ENCODE measurements at places on chromosomes 3 and 15.

GRCh38 chr15:87985451-87985850 lies 271.1 kb downstream of the NTRK3 start:
- no peak for DNase-seq

DNA sequence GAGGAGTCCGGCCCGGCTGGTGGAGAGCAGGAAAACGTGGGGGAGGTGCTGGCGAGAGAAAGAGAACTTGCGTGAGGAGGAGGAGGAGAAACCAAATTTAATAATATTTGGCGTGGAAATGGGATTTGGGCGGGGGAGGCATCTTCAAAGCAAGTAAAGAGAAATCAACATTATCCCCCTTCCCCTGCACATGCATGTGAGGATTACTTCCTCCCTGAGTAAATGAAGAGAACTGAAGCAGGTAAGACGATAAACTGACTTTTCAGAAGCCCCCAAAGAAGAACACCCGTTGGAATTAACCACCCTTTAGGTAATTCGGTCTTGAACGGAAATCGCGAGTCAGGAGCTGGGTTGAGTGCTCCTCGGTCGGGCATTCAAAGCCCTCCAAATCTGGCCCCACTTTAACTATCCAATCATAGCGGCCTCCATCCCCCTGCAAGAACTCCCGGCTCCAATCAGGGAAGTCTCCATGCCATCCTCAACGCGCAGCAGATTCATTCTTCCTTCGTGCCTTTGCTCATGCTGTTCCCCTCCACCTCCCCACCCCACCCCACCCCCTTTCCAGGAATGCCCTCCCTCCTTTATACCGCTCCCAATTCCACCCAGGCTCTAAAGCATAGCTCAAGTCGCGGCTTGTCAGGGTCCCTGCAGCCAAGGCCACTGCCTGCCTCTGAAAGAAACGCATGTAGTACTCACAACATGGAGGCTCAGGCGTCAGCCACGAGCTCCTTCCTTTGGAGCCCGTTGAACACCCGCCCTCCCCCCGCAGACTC lies 545 bp upstream of the RFX7 start:
- peak; percentile 34 for DNase-seq

DNA sequence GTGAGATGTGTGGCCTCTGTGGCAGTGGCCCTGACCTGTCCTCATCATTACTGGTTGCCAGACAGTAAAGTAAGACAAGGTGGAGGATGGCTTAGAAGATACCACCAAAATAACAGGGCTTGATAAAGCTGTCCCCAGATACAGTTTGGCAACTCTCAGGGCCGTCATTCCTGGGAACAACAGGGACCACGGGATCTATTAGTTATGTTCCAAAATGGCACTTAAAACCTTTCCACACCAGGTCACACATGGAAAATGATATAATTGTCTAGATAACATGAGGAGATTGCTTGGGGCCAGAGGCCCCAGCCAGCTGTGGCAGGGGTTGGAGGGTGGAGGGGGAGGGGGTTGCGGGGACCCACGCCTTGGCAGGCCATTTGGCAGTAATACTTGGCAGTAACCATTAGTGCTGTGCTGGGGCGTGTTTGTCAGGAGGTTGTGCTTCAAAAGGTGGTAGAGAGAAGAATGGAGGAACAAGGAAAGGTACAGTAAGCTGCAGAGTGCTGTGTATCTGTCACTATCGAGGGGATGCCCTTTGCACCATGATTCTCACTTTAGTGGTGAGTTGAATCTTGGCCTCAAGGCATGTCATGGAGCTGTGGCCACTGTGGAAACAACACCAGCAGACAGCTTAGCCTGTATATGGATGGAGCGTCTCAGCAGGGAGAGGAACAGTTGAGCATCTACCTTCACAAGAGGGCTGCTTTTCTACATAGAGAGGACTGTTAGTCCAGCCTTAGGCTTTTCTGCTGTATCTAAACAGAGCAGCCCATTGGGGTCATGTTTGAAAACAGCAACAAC lies 14.0 kb downstream of the PLCL2 start:
- DNase-seq = no peak

DNA sequence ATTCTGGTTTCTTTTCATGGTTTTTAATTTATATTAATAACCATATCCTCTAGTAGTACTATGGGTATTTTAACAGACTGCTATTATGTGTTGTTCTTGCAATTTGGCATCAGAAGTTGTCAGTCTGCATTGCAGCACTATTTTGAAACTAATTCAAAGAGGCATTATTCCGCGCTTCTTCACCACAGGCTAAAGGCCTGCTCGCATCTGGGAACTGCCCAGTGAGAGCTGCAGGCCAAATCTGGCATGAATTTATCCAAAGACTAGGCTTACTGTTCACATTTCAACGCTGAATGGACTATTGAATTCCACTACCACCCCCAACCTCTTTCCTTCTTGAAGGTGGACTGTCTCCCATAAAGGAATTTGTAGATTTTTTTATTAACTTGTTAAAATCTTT lies 310.4 kb upstream of the NR2F2 start:
- no peak for DNase-seq

DNA sequence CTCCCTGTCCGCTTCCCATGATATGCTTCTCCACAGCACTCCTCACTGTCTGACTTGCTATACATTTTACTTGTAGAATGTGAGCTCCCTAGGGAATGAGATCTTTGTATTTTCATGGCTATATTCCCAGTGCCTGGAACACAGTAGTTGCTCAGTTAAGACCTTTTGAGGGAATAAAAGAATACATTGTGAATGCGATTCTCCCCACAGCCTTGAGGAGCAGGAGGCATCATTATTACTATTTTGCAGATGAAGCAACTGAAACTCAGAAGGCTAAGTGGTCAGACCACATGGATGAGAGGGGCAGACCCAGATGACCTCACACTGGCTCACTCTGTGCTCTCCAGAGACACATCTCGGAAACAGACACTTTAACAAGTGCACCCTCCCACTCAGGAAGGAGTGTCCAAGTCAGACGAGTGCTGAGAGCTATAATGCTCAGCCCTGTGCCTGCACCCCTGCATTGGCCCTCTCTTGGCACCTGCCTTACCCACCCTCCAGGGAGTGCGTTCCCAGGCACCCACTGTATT lies 46.8 kb downstream of the SST start:
- no peak for DNase-seq

- no peak for DNase-seq
These were observed 30.8 kb upstream of the GOLGA6L9 start for GRCh38 chr15:82398785-82399184.

DNA sequence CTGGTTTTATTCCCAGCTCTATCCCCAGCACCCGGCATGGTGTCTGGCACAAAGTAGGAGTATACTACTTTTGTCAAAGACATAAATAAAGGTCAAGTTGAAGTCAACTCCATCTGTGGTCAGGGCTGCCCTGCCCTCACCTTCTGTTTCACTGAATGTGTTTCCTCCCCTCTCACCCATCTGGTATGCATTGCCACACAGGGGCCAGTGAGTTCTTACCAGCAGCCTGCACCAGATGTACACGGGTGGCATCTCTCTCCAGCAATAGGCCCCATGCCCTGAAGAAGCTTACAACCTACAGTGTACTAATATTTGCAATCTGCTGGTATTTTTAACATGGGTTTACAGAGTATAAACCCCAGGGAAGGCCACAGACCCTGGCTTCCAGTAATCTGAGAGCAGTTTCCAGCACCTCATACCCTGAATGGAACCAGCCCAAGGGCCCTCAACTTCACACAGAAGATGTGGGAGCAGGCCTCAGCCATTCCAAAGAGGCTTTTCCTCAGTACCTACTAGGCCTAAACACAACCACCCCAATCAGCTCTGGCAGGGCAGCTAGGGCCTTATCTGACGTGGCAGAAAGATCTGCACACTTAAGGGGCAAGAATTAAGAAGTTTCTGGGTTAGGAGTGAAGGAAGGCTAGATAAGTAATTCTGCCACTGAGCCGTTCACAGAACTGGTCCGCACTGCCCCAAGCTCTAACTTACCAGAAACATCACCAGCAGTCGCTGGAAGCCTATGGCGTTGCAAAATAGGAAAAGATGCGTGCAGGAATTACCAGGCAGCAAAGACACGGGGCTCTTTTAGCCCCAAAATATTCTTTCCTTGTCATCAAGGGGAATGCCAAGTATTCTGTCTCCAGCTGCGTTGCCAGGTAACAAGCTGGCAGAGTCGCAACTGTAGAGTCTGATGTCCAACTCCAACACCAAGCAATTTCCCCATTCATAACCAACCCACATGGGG lies 2.1 kb downstream of the IDH2 start:
- DNase-seq = no peak

- DNase-seq = no peak
These were observed 74.5 kb upstream of the ZPLD1 start for GRCh38 chr3:102360183-102360860.

- DNase-seq = no peak
These were observed 162.2 kb downstream of the NSMCE3 start for GRCh38 chr15:29107291-29107890.

- DNase-seq = no peak
These were observed 180.5 kb downstream of the TAFA4 start for GRCh38 chr3:68751888-68752287.

DNA sequence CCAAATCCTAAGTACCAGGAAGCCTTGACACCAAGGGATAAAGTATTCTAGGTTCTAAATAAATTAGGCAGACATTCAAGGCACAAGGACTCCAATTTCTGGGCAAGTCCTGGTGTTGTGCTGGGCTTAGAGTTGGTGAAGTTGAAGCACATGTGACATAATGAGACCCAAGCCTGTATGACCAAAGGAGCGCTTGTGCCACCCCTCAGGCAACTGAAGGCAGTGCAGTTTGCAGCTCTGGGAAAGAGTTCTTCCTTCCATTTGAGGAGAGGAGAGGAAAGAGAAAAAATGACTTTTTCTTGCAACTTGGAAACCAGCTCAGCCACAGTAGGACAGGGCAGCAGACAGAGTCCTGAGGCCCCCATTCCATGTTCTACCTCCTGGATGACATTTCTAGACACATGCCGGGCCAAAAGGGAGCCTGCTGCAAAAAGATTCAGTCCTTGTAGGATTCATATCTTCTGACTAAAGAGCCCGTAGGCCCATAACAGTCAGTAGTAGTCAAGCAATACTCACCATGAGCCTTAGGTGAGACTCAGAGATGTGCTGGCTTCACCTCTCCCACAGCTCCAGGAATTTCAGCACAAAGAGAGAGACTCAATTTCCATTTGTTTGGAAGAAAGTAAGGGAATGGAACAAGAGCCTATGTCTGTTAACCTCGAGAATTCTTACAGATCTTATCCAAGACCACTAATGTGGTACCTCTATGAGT lies 588.8 kb upstream of the BCHE start:
- DNase-seq = no peak

DNA sequence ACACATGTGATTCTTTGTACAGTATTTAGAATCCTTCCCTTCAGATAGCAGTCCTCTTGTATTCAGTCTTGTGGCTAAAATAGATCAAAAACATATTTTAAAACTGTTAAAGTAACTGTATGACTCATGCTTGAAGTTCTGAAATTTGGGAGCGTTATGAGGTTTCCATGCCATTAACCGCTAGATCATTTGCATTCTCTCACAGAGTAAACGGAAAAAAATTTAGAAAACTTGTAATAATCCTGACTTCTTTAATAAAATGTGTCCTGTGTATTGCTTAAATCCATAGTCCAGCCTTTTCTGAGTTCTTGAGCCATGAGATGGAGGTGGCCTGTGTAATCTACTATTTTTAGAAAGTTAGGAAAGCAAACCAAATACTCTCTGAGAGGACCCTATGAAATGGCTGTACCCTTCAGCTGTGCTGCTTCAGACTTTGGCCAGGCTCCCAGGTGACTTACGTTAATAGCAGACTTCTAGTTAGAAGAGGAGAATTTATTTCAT lies 33.8 kb downstream of the MBNL1 start:
- no peak for DNase-seq

DNA sequence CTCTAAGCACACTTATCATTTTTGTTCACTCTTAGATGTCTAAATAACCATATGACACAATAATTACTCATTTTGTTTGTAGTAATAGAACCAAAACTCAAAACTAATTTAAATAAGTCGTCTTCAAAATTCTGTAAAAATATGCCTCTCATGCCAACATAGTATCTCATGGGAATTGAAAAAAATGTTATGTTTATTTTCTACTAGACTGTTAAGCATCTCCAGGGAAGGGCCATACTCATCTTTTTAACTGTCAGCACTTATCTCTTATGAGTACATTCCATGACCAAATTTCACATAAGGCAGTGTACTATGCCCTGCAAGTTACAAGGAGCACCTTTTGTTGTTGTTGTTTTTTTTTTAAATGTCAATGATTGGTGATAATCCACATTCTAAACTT lies 18.3 kb upstream of the USF3 start:
- no peak for DNase-seq

DNA sequence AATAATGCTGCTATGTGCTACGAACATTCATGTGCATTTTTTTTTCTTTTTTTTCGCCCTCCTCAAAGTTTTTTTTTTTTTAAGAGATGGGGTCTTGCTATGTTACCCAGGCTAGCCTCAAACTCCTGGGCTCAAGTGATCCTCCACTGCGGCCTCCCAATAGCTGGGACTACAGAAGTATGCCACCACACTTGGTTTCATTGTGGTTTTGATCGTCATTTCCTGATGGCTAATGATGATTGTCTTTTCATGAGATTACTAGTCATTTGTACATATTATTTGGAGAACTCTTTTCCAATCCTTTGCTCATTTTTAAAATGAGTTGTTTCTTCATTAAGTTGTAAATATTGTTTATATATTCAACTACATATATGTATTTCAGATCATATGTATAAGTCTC lies 48.8 kb downstream of the FBXO22 start:
- no peak for DNase-seq

DNA sequence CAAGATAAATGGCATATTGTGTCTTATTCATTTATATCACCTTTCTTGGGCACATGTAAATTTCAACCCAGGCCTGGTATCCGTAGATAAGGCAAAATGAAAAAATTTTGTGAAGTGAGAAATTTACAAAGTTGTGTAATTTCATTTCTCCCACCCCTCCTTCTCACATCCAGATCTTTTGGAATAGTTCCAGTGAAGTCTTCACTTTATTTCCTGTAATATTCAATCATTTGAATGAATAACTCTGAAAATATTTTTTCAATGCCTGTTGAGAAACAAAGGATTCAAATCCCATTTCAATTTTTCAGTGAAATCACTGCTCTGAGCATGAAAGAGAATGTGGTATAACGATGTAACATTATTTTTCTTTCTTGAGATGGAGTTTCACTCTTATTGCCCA lies 53.4 kb downstream of the BTLA start:
- DNase-seq = no peak

GRCh38 chr3:61858054-61858453 lies 296.7 kb downstream of the PTPRG start:
- DNase-seq = no peak

GRCh38 chr3:63474828-63475518 lies 177.5 kb upstream of the SNTN start:
- DNase-seq = no peak

DNA sequence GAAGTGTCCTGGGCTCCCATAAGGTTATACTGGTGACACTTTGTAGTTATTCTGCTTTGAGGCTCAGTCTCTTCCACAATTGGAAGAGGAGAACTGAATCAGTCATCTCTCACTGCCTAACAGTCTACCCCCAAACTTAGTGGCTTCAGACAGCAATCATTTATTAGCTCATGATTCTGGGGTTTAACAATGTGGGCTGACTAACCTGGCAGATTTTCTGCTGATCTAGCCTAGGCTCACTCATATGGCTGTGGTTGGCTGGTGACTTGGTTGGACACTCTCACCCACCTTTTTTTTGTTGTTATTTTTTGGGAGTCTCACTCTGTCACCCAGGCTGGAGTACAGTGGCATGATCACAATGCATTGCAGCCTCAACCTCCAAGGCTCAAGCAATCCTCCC lies 7.1 kb downstream of the GPD1L start:
- no peak for DNase-seq
